ENCODE measurements at places on chromosomes 12 and 14.
A peak's percentile ranks its signal among the peaks of the same experiment; 100 is the strongest.

GRCh38 chr12:4147031-4147481 lies 126.5 kb upstream of the CCND2 start:
- no peak for DNase-seq

DNA sequence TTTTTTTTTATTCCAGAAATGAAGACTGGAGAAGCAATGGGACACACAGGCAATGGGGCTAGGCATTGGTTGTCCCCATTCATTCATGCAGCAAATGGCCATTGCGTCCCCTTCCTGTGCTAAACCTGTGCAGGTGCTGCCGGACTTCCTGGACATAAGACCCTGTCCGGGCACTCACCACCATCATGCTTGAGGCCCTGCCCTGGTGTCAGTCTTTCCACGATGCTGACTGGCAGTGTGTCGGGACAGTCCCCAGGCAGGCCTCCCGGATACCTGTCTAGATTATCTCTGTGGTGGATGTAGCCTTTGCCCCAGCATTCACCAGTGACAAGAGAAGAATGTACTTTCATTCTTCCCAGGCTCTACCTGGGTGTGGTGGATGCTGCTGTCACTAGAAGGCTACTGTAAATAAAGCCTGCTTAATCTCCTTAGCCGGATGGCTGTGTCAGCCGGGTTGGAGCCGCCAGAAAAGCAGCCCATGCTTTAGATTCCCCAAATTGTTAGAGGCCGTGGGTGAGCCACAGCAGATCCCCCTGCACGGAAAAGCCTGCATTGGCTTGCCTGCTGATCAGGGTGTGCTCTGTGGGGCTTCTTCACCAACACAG lies 94.5 kb upstream of the PARP11 start:
- DNase-seq: no peak

DNA sequence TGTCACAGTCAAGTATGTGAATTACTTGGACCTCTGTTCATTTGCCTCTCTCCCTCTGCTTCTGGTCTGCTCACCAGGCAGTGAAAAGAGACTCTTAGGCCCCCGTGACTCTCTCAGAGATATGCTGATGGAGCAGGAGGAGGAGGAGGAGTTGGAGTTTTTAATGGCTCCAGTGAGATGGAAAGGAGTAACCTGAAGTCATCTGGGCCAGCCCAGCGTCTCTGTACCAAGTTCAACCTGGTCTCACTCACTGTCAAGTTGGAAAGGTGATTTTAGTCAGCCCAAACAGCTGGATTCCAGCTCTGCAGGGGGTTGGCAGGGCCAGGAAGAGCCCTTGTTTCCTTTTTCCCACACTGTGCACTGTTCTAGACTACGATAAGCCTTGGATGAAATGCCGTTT lies 48.6 kb downstream of the SH2B3 start:
- no peak for DNase-seq

DNA sequence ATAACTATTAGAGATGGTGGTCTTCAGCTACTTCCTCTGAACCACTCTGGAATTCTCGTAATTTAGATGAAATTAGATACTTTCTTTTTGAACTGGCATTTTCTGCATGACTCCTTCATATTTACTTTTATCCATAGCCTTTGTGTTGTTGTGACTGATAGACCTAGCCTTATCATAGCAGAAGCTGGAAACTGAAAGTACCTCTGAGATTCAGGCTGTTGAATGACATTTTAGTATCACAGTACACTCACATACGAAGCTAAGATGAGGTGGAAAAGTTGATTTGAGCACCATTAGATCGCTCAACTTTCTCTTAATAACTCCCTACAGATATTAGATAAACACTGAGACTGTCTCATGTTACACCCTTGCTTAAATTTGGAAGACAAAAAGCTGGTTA lies 525.1 kb upstream of the FBXO33 start:
- DNase-seq: no peak

DNA sequence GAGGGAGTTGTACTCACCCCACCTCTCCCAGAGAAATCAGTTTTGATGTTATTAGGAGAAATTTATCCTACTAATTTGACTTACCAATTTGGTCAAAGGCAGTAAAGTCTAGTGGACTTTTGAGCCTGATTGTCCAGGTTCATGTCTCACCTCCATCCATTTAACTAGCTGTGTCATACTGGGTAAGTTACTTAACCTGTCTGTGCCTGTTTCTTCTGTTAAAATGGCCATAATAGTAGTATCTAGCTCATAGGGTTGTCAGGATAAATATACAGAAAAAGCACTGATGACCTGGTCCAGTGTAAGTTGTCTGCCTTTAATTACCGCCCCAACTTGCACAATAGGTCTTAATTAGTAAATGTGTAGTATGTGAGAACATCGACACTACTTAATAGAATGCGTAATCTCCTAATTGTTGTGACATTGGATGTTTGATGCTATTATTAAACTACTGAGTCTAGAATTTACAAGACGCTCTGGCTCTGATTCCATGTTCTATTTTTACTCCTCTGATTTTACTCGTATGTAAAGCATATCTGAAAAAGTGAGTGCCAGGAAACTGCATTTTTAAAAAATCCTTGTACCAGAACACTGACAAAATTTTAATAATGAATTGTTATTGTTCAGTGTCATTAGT lies 1.5 kb downstream of the RAB21 start:
- DNase-seq: no peak

DNA sequence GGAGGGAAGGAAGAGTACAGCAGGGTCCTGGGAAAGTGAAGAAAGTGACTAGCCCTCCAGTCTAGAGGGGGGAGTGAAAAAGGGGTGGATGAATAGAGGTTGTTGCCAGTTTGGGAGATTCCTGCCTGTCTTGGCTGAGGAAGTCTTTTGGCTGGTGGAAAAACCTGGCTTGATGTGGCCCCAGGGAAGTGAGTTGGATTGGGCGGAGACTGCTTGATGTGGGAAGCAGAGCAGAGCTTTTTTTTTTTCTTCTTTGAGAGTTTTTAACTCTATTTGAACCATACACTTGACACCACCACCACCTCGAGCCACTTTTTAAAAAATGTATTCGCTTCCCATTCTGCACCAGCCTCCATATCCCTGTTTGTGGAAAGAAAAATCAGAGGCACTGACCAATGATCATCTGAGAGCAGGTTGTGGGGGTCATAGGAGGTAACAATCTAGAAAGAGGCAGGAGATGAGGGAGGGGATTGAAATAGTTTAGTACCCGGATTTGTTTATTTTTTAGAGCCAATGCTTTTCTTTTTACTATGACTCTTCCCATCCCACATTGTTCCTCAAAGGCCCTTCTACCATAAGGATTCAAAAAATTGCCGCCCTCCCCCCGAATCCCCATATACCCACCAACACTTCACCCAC lies 690 bp upstream of the DTX3 start:
- DNase-seq: no peak

GRCh38 chr12:91441993-91442952 lies 259.7 kb upstream of the DCN start:
- DNase-seq: no peak

DNA sequence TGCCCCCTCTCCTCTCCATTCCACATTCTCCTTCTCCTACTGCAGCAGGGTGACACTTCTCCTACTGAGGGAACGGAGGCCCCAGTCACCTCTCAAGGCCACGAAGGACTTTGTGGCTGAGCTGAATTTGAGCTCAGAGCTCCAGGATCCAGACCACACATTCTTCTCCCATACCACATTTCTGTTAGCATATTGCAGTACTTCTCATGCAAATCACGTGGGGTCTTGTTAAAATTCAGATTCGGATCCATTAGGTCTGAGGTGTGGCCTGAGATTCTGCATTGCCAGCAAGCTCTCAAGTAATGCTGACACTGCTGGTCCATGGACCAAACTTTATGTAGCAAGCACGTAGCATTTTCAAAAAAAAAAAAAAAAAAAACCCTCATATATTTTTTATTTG lies 9.6 kb upstream of the IFI27L2 start:
- no peak for DNase-seq

DNA sequence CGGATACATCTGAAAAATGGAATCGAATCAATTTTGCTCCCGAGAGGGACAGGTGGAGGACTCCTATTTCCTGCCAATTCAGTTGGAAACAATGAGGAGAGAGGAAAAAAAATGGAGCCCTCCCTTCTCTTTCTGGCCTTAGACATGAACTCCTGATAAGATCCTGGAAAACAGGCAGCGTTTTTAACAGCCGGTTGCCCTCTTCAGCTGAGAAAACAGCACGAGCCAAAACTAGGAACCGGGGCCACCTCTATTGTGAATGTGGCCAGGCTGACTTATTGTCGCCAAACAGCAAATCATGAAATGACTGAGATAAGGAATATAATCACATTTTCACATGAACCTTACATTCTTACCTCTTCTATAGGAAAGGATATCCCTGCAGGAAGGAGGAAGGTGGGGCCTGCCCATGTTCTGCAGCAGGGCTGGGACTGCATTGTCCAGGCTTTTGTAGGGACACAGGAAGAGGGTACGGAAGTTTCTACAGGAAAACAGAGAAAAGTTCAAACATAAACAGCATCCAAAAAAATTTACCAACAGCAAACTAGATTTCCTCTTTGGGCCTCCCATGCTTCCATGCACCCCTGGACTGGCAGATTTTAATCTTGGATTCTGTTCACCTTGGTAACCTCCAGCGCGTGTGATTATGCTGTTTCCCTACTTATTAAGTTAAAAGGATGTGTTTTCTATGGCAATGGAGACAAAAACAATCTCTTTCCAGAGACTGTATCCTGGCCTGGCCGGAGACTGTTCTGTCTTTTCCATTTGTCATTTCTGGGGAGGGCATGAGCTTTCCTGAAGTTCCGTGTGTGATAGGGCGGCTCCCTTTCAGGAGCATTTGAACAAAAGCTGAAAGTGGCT lies 29.0 kb upstream of the ELK3 start:
- DNase-seq: no peak

DNA sequence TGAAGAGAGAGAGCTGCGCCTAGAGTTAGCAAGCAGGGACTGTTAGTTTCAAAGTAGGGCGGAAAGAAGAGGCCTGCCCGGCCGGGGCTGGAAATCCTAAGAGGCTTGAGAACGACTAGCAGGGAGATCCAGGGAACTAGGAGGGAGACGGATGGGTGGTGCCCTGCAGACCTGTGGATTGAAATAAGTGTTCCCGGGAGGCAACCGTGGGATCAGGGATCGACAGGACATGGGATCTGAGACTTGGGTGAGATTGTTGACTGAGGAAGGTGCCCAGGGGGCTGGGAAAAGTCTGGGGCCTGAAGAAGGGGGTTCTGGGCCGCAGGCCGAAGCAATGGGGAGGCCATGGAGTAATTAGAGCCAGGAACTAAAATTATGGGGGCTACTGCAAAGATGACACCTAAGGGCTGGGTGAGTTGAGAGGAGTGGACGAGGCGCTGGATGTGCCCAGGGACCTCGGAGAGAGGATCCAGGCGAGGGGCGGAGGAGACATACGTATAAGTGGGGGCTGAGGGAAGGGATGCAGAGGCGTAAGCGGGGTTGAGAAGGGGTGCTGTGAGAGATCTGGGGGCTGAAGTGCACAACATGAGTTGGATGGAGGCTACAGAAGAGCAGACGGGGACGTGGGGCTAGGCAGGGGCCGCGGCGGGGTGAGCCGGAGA lies 635 bp downstream of the LTA4H start:
- DNase-seq: no peak

GRCh38 chr12:57270966-57271470 lies 20.0 kb upstream of the STAC3 start:
- DNase-seq: no peak

- peak; percentile 34 for DNase-seq
Measured at GRCh38 chr14:103022002-103022684, 35.2 kb downstream of the CDC42BPB start.

DNA sequence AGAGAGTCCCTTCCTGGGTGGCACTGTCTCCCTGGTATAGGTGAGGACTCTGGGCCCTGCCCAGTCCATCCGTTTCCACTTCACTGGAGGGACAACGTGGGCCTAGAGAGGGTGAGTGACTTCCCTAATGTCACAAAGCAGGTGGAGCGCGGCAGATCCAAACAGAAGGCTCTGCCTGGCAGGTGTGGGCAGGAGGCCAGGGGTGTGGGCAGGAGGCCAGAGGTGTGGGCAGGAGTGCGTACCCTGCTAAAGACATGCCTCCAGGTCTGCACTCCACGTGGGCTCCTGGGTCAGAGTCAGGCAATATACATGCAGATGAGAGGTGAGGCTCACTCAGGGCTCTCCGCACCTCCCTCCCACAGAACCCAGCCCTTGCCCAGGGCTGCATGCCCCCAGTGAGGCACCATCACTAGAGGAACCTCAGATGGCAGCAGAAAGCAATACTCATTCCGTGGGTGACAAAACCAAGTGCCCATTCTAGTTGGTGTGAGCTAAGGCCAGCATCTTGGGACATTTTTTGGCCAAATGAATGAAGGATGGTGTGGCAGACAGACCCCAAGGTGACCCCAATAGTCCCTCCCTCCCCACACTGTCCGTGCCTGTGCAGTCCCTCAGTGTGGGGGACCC lies 271.6 kb upstream of the RTL1 start:
- DNase-seq: no peak

DNA sequence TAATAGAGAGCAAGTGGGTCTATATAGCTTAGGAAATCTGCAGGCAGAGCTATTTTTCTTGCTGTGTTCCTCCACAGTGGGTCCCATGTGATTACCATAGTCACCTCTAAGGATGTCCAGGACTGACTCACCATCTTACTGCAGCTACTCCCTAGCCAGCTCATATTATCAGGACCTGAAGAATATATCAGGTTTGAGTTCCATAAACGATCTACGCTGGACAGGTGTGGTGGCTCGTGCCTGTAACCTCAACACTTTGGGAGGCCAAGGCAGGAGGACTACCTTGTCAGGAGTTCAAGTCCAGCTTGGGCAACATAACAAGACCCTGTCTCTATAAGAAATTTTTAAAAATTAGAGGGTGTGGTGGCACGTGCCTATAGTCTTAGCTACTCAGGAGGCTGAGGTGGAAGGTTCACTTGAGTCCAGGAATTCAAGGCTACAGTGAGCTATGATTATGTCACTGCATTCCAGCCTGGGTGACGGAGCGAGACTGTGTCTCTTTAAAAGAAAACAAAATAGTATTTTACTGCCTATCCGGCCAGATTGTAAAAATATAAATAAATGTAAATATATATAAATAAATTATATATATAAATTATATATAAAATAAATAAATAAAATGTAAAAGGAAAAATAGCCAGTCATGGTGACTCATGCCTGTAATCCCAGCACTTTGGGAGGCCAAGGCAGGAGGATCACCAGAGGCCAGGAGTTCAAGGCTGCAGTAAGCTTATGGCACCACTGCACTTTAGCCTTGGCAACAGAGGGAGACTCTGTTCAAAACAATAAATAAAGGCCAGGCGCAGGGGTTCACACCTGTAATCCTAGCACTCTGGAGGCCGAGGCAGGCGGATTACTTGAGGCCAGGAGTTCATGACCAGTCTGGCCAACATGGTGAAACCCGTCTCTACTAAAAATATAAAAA lies 6.9 kb upstream of the SPRYD4 start:
- DNase-seq: no peak

DNA sequence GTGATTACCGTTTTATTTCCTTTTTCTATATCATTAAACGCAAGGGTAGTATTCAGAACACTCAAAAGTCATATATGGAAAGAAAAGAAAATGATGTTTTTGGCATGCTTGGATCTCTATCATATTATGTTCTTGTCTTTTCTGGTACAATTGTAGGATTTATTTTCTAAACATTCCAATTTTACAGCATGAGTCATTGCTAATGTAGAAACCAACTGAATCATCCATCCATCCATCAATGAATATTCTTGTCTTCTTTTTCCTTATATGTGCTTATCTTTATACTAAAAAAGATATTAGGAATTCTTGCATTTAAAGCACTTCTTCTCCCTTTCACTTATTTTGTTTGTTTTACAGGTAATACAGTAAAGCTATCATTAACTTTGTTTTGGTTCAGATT lies 20.4 kb upstream of the AMIGO2 start:
- no peak for DNase-seq
